SJSA1 (cell line): ENCODE measurements at places on chromosomes 6 and 20.

GRCh38 chr6:102679865-102680264 is 1286.4 kb downstream of the GRIK2 start:
- DNase-seq = no peak

GRCh38 chr6:155530219-155530834 is 74.7 kb upstream of the NOX3 start:
- no peak for DNase-seq

- no peak for DNase-seq
Measured at GRCh38 chr6:165854061-165854862, 191.2 kb upstream of the PDE10A start.

GRCh38 chr20:23456409-23456808 is 3.7 kb upstream of the CST11 start:
- no peak for DNase-seq

DNA sequence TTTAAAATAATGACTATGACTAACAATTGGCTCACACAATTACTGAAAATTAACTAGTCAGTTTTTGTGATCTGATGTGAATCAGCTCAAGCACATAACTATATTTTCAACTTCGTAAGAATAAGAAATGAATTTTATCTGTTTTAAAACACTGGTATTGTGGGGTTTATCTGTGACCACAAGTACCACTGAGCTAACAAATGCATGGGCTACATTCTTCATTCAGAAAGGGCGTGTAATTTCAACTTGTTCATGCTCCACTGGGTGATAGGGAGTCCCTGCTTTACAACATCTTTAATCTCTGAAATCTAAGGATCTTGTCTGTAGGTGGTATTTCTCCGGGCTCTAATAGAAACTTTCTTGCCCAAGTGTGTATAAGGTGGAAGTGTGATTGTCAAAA is 1311.5 kb upstream of the GJE1 start:
- DNase-seq = no peak

- no peak for DNase-seq
Measured at GRCh38 chr6:35955071-35955470, 34.2 kb upstream of the SRPK1 start.

- no peak for DNase-seq
Measured at GRCh38 chr6:106886081-106886843, 88.3 kb downstream of the CD24 start.

DNA sequence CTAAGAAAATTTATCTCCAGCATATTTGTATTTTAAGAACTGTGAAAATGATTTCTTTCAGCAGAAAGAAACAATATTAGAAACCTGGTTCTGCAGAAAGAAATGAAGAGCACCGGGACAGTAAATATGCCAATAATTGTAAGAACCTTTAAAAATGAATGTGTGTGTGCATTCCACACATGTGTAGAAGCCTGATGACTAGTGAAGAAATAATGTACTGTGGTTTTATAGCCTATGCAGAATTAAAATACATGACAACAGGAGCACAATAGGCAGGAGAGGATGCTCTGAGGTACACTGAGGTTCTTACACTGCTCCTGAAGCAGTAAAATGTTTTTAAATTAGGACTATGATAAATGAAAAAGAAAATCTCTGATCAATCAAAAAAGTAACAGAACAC is 48.9 kb downstream of the SNX14 start:
- DNase-seq = no peak

- no peak for DNase-seq
Measured at GRCh38 chr6:41785689-41786450, 1.6 kb upstream of the TOMM6 start.

DNA sequence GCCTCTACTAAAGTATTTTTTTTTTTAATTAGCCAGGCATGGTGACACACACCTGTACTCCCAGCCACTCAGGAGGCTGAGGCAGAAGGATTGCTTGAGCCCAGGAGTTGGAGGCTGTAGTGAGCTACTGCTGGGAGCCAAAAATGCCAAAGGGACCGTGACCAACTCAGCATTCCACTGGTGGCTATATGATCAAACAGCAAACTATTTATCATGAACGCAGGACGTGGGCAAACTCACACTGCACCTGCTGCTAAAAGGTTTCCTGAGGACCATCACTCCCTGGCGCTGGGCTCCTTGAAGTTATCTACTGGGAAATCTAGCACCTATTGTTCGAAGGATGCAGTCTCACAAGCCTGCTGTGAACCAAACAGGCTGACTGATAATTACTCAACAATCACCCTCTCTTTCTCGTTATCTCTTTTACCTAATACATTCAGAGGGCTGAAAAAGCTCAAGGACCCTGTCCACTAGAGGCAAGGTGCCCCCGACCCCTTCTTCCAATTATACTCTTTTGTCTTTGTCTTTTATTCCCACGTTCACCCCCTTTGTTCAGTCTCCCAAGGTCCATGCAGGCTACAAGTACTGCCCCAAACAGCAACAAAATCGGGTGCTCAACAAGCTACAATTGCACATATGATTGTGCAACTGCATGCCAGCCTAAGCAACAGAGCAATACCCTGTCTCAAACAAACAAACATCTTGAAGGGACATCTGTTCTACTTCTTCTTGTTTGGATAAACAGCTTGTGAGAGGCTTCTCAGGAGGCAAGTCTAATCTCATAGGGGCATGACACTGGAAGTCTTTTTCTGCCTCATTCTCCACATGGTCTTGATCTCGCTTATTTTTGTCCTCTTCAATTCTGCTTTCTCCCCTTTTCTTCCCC is 47.7 kb upstream of the PLN start:
- DNase-seq = no peak

DNA sequence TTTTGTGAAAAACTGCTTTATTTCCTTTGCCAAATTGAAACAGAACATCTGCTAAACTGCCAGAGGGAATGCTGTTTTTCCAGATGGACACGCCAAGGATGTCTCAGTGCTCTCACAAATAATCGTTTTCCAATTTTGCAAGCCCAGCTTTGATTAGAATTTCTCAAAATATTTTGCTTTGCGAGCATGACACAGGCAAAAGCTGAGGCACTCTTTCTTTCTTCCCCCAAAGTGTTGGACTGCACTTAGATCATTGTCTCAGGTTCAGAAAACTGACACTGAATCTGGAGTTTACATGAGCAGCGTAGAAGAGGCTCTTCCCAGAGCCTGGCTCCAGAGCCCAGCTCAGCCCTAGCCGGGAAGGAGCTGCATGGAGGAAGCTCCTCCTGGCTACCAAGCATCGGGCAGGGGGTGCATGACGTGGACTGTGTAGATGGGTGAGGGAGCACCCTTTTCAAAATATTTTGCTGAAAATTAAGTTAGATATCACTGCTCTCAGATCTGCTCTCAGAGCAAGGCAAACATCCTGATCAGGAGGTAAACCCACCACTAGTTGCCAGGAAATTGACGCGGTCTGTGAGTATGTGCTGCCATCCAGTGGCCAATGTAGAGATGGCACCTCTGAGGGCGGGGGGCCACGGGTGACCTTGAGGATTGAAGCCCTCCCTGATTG is 107.5 kb downstream of the SLC22A3 start:
- DNase-seq = no peak

- no peak for DNase-seq
Measured at GRCh38 chr20:33947709-33948295, 45.9 kb upstream of the RALY start.

DNA sequence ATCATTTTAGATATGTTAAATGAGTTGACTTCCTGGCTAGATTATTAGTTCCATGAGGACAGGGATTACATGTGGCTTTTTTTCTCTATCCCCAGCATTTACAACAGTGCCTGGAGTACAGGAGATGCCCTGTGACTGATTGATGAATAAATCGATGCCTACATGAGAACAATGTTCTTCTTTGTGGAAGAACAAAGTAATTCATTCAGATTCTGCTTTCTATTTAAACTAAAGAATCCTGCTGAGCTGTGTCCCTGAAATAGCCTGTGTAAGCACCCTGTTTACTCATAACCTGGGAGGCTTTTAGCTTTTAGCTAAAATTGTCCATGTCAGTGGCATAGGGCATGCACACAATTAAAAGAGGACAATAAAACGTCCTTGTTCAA is 125.1 kb upstream of the BTBD3 start:
- no peak for DNase-seq

DNA sequence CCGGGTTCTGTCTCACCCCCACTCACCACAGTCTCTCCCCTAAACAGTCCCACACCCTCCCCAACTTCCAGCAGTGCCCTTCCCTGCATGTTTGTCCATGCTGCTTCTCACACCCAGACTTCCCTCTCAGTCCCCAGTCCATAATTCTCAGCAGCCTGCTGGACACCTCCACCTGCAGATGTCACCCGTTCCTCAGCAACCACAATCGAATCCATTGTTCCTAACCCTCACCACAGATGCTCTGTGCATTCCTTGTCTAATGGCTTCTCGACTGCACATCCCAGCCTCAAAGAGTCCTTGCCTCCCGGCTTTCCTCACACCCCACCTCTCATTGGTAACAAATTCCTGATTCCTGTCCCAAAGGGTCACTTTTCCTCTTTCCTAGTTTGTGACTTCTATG is 55.6 kb downstream of the GOPC start:
- DNase-seq = no peak

DNA sequence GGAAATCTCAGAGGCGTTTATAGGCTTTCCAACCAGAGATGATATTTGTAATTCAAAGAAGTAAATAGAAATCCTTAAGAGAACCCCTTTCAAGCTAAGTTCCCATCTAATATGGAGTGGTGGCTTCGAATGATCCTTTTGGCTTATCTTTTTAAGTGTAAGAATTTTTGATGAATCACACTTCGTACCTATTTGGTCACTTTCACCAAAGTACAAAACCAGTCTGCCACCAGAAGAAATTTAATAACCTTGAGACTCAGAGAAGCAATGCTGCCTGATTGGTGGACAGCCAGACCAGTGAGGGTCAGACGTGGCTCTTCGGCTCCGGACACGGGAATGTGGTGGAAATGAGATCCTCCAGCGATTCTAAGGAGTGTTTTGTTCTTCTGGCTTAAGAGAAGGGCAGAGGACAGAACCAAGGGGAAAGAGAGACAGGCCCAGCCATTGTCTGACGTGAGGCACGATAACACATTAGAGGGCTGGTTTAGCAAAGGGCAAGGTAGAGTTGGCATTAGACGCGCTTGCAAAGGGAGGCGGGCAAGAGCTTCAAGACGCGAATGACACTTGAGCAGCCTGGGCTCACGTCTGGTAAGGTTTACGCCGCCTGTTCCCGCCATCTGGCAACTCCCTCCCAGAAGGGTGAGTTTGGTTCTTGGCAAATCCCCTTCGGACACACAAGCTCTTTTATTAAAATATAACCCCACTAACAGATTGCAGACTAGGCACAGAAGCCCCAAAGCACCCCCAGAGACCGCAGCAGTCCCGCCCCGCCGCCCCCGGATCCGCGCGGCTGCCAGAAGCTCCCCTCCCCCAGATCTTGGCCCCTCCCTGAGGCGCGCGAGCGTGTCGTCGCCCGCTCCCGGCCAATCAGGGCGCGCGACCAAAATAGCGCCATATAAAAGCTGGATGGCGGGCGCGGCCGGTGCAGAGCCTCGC is 50.0 kb upstream of the EZR start:
- peak; percentile 93 for DNase-seq

GRCh38 chr6:85049282-85049681 is 284.9 kb upstream of the TBX18 start:
- no peak for DNase-seq

GRCh38 chr20:45919542-45920399 is 7.8 kb upstream of the PLTP start:
- DNase-seq = no peak

DNA sequence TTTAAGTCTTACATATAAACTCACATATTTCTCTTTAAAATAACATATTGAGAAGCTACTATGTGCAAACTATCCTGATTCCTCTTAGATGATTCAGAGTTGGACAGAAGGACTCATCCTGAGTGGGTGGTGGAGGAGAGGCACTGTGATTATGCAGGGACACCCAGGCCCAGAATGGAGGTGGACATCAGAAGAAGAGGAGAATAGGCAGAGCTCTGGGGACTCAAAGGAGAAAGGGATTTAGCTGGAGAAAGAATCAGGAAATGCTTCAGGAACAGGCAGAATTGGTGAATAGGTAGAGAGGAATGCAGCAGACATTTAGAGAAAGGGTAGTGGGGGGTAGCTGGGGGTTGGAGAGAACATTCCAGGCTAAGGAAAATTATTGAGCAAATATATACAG is 17.4 kb downstream of the RCAN2 start:
- peak; percentile 59 for DNase-seq

DNA sequence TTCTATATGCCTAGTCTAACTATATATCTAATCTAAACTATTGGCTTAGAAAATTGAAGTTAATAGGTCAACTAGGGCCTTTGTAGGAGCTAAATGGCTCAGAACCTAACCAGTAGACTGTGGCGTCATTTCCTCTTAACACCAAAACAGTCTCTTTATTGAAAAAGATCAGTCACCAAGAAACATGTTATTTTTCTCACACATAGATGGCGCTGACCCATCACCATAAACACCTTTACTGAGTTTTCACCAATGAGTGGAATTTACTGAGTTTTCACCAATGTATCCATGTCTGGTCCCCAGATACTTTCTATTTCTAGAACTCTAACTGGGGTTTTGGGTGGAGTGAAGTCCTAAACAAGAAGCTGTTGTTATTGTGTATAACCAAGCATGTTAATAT is 636.0 kb downstream of the BCKDHB start:
- DNase-seq = no peak

DNA sequence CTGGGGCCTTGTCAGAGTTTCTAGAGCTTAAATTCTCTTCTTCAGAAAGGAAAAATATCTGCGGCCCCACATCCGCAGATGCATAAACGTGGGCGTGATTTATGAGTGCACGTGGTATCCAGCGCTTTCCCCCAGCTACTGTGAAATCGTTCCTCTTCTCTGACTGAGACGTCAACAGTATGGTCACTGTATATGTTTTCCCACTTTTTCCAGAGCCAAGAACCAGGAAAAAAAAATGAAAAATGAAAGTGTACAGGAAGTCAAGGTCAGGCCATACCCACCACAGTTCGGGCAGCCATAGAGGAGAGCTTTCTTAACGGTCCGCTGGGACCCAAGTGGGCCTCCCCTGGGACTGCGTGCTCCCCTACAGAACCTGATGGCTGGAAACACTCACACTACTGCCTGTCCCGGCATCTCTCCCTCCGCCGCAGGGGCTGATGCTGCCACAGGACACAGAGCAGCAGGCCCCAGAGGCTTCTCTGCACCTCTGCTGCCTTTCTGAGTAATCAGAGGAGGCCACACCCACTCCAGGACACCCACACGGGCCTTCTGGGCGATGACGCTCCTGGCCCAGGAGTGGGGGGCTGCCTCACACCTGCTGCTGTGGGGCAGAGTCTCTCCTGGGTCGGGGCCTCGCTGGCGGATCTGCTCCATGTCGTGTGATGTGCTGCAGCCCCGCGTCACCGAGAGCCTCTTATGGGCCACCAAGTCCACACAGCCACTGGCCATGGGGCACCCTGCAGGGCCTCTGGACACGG is 16.4 kb upstream of the STX16 start:
- no peak for DNase-seq

DNA sequence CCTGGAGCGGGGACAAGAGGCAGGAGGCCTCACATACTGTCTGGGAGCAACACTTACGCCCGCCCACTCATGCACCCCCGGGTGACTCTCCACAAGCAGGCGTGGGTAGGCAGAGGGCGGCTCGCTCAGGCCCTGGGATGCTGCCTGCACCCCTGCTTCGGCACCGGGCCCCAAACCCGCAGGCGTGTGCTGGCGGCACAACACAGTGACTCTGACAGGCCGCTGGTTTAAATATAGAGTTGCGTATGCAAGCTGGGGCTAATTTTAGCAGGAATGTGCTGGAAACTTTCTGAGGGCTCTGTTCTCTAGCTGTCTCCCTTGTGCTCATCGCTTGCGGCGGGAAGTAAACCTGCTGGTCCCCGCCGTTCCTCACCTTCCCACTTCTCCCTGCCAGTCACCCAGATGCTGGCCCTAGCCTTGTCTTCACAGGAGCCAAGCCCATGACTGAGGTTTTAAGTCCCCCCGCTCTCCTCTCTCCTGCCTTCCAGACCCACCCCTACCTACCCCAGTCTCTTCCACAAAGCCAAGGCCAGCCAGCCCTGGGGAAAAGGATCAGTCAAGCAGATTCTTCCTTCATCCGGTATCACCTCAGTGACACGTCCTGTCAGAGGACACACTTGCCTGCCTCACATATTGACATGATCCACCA is 94.5 kb upstream of the FOXP4 start:
- no peak for DNase-seq
